Fibroblast of skin of right biceps (primary cell): ENCODE measurements at places on chromosomes 7 and 10.

DNA sequence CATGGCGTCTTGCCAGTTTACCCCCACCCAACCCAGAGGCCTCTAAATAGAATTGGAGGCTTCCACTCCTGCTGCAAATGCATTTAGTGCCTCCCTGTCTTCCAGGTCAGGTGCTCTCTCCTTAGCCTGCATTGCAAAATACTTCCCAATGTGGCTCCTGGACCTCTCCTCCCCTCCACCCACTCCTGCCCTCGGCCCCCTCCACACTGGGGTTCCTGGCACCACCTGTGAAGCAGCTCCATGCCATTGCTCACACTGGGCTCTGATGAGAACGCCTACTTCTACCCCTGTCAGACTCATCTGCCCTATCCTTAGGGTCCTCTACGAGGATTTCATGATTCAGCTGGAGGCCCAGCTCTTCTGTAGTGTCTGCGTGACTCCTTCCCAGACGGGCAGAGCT lies 37.4 kb downstream of the C10orf120 start:
- DNase-seq = no peak

- peak; percentile 67 for DNase-seq
These were observed 54.7 kb downstream of the ANK3 start for GRCh38 chr10:60334991-60335390.

DNA sequence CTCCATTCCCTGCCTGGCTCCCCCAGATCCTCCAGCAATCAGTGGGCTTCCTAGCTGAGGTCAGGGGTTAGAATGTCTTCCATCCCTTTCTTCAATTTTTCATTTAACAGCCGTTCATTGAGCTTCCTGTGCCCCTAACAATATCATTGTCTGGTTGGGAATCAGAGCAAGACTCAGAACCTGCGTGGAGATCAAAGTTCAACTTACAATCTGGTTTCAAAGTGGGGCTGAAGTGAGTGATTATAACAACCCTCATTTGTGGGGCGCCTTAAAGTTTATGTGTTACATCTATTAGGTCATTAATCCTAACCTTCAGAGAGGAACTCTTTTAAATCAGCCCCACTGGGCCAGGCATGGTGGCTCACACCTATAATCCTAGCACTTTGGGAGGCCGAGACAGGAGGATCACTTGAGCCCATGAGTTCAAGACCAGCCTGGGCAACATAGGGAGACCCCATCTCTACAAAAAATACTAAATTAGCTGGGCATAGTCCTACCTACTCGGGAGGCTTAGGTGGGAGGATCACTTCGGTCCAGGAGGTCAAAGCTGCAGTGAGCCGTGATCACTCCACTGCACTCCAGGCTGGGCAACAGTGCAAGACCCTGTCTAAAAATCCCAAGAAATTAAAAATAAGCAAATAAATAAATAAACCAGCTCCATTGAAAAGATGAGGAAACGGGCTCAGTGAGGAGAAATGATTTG lies 45.4 kb upstream of the SLF2 start:
- no peak for DNase-seq

DNA sequence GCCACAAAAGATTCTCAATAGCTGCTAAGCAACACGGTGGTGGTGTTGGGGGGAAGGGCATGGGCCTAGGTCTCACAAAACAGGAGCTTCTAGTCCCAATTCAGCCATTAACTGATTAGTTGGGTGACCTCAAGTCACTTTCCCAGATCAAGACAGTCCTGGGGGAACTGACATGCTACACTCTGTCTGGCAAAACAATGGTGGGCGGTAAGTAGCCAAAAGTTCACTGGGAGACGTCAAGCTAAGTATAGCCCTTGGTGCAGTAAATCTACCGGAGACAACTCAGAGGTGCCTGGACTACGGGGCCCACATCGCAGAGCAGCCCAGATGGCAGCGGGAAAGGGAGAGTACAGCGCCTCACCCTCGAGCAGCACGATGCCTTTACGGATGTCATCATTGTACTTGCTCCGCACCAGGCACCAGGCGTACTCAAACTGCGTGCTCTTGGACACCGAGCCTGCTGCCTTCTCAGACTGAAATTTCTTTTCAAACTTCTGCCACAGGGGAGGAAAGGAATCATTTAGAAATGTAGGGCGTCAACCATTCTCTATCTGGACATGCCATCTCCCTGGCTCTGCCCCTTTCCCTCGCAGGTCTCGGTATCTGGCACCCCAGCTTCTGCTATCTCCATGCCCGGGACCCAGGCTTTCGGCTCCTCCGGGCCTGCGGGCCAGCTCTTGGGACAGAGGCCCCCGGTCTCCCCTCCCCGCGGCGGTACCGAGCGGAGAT lies 1.1 kb downstream of the FIS1 start:
- no peak for DNase-seq

- DNase-seq = peak; percentile 76
These were observed 3.0 kb upstream of the PLAU start for GRCh38 chr10:73907841-73908517.

DNA sequence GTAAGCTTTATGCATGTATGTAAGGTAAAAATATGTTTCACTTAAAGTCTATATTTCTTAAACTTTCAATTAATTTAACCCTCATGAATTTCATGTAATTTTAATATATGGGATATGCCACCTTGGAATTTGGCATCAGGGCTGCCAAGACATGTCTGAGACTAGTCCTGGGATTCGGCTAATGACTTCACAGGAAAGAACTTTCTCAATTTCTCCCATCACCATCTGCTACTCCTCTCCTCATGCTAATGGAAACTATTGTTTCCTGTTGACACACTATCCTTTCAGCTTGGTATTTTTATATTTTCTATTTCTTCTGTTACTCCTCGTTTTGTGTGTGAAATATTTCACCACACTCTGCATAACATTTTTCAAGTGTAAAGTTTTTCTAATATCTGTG lies 205.9 kb downstream of the ARL4A start:
- peak; percentile 5 for DNase-seq

DNA sequence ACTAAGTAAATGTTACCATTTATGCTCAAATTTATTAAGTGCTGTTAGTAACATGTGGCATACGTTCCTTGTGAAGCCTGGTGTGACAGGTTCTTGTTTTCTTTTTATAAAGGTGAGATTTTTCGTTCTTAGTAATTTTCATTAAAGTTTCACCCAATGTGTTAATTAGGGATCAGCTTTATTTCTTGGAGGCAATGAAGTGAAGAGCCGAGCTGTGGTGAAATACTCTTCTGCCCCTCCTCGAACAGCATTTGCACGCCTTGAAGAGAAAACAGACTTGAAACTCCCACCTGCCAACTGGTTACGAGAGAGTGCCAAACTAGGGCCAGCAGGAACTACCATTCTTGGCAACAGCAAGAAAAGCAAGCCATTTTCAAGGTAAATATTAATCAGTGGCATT lies 1.5 kb downstream of the EDRF1 start:
- no peak for DNase-seq

DNA sequence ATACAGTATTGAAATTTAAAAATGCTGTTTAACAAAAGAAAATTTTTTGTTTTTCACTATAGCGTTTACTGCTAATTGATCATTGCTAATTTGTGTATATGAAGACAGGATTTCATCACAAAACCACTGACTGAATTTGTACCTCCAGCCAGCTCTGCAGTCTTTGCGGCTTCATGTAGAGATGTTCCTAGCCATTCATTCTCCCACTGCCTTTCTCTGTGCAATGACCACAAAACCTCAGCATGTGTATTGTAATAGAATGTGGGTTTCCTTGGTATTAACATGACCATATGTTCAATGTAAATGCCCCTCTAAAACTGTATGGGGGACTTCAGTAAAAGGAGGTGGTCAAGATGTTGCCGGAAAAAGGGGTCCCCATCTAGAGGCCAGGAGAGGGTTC lies 81.1 kb upstream of the STEAP1B start:
- no peak for DNase-seq

DNA sequence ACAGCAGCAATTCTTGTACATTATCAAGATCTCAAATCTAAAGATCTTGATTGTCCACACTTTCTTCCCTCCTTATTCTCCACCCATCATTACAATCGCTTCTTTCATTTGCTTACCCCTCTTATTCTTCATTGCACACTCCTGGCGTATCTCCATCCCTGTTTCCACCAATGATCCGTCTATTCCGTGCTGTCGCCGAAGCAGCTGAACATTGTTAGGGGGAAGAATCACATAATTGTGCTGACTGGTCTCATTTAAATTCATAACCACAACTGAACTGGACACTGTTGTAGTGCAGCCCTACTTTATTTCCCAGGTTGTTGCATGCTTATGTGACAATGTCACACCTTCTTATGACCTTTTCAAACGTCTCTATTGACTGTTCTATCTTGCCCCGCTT lies 18.9 kb upstream of the NRP1 start:
- no peak for DNase-seq

DNA sequence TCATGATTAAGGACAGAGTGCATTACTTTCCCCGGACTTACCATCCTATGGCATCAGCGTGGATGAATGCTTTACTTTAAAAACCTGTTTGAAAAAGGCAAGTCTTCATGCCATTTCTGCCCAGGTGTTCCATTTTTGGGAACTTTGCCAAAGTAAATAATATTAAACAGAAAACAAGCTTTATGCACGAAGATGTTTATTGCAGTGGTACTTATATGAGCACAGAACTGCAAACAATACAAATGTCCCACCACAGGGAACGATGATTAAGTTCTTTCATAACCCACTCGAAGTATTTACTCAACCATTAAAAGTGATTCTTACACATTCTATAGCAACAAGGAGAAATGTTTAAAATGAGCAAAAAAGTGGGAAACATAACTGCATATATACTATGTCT lies 109.7 kb upstream of the GDF10 start:
- DNase-seq = no peak

GRCh38 chr10:63593576-63593975 lies 72.4 kb downstream of the REEP3 start:
- peak; percentile 45 for DNase-seq

GRCh38 chr7:134067164-134067563 lies 60.0 kb upstream of the LRGUK start:
- DNase-seq = no peak

- DNase-seq = no peak
These were observed 50.8 kb downstream of the CNOT4 start for GRCh38 chr7:135459076-135459475.

- peak; percentile 89 for DNase-seq
These were observed 227.8 kb upstream of the INHBA start for GRCh38 chr7:41930538-41931262.

GRCh38 chr10:5904227-5904626 lies 14.2 kb downstream of the FBH1 start:
- no peak for DNase-seq

DNA sequence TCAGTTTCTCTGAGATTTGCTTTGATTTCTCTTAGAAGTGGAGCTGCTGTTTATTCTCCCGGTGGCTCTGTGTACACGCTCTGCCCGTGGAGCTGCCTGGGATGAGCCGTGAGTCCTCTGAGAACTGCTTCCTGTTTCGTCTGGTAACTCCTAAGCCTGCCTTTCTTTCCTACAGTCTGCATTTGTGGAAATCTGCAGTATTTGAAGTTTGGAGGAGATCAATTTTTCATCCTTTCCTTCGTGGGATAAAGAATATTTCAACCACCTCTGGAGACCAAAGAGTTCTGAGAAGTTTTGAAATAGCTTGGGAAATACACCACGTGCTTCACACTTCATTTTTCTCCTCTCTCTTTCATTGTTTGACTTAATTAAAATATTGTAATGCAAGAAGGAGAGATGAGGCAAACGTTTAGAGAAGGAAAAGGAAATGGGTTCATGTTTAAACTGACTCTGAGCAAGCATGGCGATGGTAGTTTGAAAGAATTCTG lies 311.9 kb downstream of the LRMDA start:
- DNase-seq = no peak

- DNase-seq = no peak
These were observed 166.4 kb upstream of the PPP1R3A start for GRCh38 chr7:114085313-114085591.

DNA sequence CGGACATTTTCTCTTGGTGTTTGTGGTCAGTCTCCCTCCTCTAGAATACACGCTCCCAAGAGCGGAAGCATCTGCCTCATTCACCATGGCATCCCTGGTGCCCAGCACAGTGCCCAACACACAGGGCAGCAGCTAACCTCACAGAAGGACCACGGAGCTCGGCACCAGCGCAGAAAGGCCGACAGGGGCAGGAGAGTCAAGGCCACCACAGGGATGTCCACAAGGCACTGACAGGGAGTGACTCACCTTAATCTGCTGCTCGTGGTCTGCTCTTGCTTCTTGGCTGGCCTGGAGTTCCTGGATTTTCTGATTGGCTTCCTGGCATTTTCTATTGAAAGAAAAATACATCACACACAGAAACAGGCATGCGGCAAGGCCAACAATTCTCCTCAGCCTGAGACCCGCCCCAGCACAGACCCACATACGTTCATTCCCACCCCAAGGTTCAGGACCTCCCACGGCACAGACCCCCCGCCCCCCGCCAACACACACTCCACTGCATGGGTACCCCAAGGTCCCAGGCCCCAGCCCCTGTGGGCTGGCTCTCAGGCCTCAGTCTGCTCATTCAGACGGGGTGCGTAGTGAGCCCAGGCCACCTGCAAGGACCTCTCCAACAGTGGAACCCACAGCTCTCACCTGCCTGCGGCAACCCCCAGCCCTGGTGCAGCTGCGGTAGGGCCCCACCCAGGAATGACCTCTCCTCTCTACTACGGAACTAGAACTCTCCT lies 14.9 kb downstream of the MAD1L1 start:
- DNase-seq = no peak

DNA sequence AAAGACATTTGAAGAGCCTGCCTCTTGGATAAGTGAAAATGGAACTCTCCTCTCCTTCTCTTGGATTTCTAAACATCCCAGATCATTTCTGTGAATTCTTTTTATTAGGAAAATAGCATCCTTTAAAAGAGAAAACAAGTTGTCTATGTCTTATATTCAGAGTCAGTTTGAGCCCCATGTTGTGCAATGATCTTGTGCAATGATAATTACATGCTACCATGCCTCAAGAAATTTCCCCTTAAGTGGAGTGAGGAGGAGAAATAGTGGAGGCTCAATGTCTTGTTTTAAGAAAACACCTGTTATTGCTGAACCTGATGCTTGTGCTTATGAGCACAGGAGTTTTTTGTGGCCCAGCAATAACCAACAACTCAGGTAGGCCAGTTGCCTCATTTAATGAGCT lies 103.6 kb downstream of the NPSR1 start:
- DNase-seq = no peak

DNA sequence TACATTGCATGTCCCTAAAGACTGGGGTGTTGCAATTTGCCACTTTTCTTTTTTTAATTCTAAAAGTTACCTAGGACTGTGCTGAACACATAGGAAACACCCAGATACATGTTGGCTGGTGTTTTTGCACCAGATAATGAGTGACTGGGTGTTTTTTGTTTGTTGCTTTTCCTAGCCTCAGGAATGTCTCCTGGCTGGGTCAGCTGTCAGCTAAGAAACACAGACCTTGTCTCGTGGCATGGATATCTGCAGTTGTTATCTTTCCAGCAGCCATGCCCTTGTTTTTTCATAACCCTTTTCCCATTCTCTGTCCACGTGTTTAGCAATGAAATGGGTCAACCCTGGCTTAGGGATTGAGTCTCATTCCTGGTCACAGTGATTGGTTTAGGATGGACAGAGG lies 433.9 kb upstream of the ZMIZ1 start:
- peak; percentile 15 for DNase-seq

DNA sequence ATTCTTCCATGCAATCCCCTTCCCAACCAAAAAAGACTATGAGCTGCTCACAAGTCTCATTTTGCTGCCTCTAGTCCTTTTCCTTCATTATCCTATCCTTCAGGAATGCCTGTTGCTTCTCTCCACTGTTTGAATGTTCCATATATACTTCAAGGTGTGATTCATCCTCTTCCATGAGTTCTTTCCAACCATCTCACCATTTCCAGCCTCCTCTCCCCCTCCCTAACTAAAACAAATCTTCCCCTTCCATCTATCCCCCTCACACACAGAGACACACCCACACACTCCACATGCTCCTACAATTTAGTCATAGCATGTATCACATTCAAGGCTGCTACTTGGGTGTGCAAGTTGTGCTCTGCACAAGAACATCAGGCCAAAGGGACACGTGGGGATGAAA lies 254.3 kb downstream of the DYNC1I1 start:
- DNase-seq = peak; percentile 93
